ENCODE measurements at places on chromosomes 16 and 17.

DNA sequence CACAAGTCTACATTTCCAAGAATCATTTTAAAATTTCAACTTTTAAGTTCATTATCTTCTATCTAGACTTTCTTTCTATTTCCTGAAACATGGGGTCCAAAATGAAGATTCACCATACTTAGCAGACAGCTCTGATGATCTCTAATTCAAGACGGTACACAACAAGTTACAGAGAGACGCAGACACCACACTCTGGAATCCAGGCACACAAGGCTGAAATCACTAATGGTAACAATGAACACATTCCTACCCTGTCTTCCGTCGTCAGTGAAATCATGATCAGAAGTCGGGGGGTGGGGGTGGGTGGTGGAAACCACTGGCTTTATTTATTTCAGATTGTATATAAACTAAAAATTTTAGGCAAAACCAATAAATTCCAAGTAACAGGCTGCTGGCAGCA is 78.5 kb downstream of the ITFG1 start:
- DNase-seq, result no peak

DNA sequence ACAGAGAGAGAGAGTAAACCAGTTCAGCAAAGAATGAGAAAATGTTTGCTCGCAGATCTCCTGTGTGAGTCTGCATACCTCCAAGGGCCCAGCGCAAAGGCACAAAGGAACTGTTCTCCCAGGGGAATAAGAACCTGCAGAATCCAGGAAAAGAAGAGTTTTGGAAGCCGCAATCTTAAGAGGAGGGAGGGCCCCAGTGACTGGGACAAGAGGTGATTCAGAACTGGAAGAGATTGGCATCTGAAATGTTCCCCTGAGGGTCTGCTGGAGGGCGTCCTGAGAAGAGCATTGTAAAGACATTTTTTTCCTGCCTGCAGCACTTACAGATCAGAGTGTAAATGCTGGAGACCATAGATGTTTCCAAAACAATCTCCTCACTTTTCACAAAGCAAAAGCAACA is 6.1 kb downstream of the ATMIN start:
- DNase-seq, result no peak

GRCh38 chr17:6843241-6843880 is 11.8 kb upstream of the TEKT1 start:
- peak; percentile 56 for DNase-seq

- DNase-seq, result peak; percentile 34
Measured at GRCh38 chr17:83056583-83057396, 22.6 kb upstream of the METRNL start.

- peak; percentile 78 for DNase-seq
Measured at GRCh38 chr16:73878611-73879010, 418.0 kb upstream of the PSMD7 start.

DNA sequence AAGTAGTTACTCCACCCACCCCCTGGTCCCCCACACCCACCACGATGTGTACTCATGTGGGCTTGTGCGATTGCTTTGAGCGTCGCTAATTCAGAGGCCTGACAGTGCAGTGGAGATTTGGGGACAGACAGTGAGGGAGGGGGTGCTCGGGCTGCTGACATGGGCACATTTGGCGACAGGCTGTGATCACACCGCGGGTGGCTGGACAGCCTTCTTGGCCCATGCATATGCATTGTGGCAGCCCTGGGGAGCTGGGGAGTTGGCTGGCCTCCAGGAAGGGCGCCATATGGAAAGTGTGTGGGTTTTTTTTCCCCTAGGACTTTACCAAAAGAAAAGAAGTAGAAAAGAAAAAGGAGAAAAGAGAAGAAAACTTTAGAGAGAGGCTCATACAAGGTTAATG is 275.5 kb upstream of the N4BP1 start:
- DNase-seq, result no peak

- no peak for DNase-seq
Measured at GRCh38 chr16:68961778-68962402, 118.6 kb downstream of the TANGO6 start.

DNA sequence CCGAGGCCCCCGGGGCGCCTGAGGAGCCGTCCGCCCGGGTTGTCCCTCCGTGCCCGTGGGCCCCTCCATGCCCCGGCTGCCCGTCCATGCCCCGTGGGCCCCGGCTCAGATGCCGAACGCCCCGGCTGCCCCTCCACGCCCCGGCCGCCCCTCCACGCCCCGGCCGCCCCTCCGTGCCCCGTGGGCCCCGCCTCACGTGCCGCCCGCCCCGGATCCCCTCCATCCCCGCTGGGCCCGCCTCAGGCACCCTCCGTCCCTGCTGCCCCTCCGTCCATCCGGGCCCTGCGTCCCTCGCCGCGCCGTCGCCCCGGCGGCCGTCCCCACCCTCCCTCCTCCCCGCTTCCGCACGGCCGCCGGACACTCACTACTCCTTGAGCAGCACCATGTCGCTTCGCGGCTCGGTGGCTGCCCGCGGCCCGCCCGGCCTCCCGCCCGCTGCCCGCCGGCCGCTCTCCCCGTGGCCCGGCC is 382 bp downstream of the PITPNA start:
- peak; percentile 39 for DNase-seq

- DNase-seq, result no peak
Measured at GRCh38 chr17:4572131-4572530, 11.8 kb upstream of the GGT6 start.

GRCh38 chr17:55496094-55496881 is 15.0 kb downstream of the SMIM36 start:
- DNase-seq, result peak; percentile 29

DNA sequence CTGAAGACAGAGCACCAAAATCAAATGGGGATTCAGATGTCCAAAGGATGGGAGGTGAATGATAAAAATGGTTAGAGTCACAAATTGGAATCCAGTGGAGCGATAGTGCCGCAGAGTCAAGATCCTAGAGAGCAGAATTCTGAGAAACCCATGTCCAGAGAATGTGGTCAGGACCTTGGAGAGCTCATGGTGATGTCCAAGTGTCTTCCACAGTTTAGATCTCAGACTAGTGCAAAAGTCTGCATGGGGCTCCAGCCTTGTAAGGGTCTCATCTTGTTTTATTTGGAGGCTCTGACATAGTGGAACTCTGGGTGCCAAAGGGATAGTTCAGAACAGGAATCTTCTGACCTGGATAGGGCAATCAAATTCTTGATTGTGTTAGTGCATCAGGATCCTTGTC is 245.9 kb upstream of the HSBP1 start:
- DNase-seq, result peak; percentile 18

GRCh38 chr16:23119570-23119969 is 29.7 kb downstream of the USP31 start:
- peak; percentile 75 for DNase-seq

- DNase-seq, result peak; percentile 16
Measured at GRCh38 chr17:48718761-48719641, 3.3 kb downstream of the PRAC1 start.

GRCh38 chr16:78889346-78889745 is 711.2 kb downstream of the MAF start:
- DNase-seq, result no peak

- no peak for DNase-seq
Measured at GRCh38 chr17:77854083-77854758, 104.3 kb upstream of the TNRC6C start.

- no peak for DNase-seq
Measured at GRCh38 chr16:4364196-4365013, 7.2 kb upstream of the VASN start.

DNA sequence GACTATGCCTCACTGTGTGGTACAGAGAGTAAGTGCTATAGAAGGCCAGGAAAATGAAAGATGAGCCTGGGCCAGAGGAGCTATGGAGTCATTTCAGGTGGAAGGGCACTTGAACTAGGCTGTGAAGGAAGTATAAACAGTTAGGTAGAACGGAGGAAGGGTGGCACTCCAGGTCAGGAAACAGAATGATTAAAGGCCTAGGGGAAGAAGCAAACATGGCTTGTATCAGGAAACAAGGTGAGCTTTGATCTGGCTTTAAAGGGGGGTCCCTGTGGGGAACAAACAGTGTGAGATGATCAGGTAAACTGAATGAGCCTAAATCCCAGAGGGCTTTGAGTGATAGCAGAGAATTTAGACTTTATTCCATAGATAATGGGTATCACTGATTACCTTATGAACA is 16.9 kb downstream of the MAP3K3 start:
- no peak for DNase-seq

DNA sequence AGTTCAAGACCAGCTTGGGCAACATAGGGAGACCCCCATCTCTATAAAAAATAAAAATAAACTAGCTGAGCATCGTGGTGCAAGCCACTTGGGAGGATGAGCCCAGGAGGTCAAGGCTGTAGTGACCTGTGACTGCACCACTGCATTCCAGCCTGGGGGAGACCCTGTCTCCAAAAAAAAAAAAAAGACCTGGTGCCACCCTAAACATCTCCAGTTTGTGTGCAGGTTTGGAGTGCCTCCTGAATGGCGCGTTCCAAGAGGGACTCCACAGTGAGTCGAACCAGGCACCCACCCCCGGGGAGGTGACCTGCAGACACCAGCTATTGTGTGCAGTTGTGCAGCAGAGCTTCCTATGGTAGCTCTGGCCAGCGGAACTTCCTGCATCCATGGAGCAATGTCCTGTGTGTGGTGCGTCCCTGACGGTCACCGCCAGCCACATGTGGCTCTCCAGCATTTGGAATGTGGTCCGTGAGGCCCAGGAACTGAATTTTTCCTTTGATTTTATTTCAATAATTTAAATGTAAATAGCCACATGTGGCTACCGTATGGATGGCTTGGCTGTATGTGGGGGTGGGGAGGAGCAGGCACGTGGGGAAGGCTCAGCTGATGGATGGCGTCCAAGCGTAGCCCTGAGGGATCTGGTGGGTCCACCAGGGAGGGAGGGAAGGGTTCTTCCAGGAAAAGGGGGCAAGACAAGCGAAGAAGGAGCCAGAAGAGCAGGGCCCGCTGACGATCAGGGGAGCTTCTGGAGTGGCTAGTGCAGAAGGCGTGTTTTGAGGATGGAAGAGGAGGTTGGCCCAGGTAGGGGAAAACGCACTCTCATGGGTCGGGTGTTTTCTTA is 107.1 kb upstream of the GSE1 start:
- no peak for DNase-seq

GRCh38 chr17:9266697-9267117 is 245.4 kb downstream of the NTN1 start:
- DNase-seq, result no peak

GRCh38 chr16:89363621-89364393 is 126.6 kb downstream of the ANKRD11 start:
- peak; percentile 68 for DNase-seq

- peak; percentile 78 for DNase-seq
Measured at GRCh38 chr17:66255112-66255511, 25.9 kb upstream of the APOH start.

DNA sequence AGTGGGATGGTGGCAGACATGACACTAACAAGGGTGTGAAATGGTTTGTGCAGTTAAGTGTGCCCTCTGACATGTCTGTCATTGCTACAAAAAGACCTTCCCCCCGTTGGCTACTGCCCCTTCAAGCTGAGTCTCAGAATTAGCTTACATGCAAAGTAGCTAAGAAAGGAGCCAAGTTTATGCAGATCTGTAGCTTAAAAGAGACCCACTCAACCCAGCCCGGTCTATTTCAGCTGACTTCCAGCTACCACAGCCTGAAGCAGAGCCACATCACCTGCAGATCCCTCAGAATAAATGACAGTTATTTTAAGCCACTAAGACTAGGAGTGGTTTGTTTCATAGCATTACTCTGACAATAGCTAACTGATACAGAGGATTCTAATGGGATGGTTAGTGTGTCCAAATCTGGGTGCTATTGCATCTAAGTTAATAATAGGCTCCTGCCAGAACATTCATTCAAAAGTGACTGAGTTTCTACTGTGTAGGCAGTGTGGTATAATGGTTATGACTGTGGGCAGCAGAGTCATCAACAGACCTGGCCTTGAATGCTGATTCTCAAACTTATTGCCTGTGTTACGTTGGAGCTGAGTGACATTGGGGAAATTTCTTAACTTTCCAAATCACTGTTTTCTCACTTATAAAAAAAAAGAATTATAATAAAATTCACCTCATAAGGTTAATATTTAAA is 11.7 kb downstream of the C17orf67 start:
- DNase-seq, result no peak

DNA sequence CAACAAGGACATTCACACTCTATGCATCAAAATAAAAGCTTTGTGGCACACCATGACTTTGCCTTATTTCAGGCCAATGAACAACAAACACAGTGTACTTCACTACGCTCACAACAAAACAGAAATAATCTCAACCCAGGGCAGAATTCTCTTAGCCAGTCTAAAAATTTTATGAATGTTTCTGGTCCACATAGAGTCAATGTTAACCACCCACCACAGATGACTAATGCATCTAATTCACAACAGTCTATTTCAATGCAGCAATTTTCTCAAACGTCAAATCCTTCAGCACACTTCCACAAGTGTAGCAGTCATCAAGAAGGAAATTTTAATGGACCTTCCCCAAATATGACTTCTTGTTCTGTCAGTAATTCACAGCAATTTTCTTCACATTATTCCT is 101.7 kb downstream of the CHD9 start:
- peak; percentile 50 for DNase-seq

- no peak for DNase-seq
Measured at GRCh38 chr16:49659356-49659755, 196.6 kb downstream of the ZNF423 start.

- peak; percentile 89 for DNase-seq
Measured at GRCh38 chr17:46063241-46063640, 64.2 kb downstream of the STH start.

DNA sequence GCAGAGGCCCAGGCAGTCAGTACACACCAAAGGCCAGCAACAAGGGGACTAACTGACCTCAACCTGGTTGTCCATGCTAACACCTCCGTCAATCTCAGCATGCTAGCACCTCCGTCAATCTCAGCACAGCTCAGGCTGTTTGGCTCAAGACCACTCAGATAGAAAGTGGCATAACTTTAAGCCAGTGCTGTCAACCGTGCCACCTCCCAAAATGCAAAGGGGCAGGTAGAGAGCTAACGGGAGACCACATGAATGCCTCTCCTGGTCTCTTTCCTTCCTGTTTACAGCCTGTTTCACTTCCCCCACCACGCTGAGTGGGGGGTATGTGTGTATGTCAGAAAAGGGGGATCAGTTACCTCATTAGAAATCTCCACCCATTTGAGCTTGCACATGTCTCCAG is 3.3 kb downstream of the UBTF start:
- DNase-seq, result no peak

GRCh38 chr16:69787883-69788282 is 25.8 kb downstream of the WWP2 start:
- DNase-seq, result no peak

DNA sequence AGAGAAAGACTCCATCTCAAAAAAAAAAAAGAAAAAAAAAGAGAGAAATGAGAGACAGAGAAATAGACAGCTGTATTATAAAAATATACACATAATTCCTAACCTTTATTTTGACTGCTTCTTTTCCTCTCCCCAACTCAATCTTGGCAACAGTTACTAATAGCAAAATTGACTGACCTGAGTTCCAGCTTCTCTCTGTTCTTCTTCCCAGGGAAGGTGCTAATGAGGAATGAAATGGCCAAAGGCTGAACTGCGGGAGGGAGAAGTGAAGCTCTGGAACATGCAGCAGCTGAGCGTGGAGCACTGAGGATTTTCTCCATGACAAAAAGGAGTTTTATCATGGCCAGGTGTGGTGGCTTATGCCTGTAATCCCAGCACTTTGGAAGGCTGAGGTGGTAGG is 25.2 kb upstream of the PRKCA start:
- DNase-seq, result no peak

GRCh38 chr17:17952691-17953090 is 19.5 kb downstream of the TOM1L2 start:
- no peak for DNase-seq

GRCh38 chr16:3182608-3183444 is 5.2 kb upstream of the OR1F1 start:
- peak; percentile 46 for DNase-seq
